ENCODE measurements at places on chromosomes 5 and 9.

DNA sequence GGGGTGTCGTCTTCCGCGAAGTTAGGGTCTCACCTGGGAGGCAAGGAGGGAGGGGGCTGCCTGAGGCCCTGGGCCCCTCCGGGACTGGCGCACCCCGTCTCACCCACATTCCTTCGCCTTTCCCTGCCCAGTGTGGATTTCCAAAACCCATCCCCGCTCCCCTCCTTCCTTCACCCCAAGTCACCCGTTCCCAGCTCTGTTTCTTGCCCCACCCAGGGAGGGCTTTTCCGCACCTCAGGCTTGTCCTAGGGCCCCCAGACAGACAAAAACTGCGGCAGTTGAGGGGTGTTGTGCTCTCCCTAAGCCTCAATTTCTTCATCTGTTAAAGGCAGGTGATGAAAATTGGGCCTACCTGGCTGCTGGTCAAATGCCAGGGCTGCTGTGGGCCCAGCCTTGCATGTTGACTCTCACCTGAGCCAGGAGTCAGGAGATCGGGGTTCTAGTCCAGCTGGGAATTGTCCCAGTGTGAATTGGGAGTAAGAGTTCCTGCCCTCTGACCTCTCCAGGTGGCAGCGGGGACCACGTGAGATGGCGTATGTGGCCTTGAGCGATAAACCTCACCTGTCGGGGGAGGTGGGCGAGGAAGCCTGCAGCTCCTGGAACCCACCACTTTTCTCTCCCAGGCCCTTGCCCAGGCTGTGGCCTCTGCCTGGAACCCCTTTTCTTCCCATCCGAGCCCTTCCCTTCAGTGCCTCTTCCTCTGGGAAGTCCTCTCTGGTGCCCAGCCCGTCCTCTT, 143.4 kb upstream of the IER5L start:
- DNase-seq: no peak

- DNase-seq: no peak
These were observed 417 bp downstream of the SRD5A1 start for GRCh38 chr5:6633469-6634245.

DNA sequence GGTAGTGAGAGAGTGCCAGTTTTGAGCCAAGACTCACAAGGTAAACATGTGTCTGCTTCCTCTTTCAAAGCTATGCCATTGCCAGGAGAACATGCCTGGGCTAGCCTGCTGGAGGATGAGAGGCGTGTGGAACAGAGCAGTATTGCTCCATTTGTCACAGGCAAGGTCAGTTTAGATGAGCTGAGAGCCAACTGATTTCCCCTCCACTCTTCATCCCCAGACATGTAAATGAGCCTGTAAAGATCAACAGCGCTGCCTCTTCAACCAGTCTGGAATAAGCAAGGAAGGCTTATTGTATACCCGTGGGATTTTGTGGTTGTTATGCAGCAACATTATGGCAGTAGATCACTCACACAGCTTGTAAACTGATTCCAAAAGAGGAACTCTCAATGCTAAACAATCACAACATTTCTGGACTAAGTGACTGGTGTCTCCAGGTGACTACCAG, 8.2 kb upstream of the GDNF start:
- DNase-seq: no peak

DNA sequence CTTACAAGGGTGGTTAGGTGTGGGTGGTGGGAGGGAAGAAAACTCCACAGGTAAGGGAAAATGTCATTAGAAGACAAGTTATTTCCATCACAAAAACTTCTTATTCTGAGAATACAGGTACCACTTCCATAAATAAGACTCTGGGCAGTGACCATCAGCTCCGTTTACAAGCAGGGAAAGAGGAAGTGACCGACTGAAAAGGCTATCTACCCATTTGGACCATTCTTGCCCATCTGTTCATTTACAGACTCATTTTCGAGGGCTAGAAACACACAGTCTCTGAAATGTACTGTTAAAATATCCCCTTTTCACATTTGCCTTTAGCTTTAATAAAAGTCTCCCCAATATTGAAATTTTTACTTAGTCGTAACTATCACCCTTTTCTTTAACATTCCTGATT, 79.5 kb downstream of the TTC39B start:
- no peak for DNase-seq

- DNase-seq: no peak
These were observed 165.1 kb downstream of the PLK2 start for GRCh38 chr5:58294598-58295305.

DNA sequence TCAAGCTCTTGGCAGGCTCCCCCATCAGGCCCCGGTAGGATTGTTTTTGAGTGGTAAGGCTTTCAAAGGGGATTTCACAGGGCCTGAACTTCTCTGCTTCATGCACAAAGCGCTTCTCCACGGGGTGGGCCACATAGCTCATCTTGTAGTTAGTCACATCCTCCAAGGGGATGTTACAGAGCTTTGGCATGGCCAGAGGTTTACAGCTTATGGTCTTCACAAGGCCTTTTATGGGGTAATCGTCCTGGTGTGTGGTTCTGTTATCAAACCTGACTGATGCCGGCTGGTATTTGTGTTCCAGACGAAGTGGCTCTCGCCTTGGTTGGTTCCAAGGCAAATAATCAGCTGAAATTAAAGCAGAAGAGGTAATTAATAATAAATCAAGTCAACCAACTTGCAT, 104.3 kb downstream of the SAXO1 start:
- no peak for DNase-seq

DNA sequence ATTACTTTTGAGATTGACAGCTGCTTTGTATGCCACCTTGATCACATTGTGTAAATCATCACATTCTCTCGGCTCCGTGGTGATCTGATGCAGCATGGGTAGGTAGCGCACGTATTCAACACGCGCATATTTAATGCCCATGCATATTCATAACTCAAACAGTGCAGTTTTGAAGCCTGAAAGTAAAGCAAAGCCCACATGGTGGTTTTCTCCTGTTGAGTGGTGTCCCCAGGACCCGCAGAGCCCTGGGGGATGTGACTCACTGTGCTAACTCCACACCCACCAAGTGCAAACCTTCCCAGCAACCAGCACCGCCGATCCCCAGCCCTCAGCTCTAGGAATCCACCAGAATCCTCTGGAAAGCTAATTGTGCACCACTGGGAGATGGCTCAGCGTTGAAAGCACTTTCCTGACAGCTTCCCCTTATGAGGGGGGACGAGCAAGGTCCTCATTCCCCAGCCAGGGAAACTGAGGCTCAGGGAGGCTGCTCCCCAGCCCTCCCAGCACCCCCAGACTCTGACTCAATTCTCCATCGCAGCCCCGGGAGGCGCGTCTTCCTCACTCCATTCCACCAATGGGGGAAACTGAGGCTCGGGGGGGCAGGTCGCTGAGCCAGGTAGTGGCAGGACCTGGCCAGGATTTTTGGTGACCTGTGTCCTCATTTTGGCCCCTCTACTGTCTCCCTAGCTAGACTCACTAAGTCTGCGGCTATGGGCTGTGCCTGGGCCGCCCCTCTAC, 46.4 kb downstream of the SARDH start:
- DNase-seq: no peak

- DNase-seq: no peak
These were observed 165.3 kb downstream of the BNC2 start for GRCh38 chr9:16705111-16705604.

- no peak for DNase-seq
These were observed 83.2 kb upstream of the PAPPA start for GRCh38 chr9:116070256-116070914.

DNA sequence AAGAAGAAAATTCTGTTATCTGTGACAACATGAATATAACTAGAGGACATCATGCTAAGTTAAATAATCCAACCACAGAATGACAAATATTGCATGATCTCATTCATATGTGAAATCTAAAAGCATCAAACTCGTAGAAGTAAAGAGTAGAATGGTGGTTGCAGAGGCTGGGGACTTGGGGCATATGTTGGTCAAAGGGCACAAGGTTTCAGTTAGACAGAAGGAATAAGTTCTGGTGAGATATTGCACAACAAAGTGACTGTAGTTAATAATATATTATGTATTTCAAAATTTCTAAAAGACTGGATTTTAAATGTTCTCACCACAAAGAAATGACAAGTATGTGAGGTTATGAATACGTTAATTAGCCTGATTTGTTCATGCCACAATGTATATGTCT, 24.8 kb downstream of the GRIA1 start:
- DNase-seq: no peak

DNA sequence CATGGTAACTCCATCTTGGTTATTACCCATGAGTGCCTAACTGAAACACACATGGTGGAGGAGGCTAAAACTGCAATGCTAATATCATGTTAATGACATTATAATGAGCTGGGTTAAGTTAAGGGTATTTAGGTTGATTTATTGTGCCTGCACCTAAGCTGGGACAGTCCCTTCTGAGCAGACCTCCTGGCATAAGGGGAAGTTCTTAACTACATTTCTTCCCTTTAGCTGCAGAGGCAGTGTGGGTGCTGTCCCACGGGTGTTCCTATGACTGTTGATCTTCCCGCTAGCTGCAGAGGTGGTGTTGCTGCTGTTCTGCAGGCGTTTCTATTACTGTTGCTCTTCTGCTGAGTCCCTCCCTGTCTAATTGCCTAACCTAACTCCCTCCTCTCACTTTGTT, 183.9 kb downstream of the LURAP1L start:
- DNase-seq: no peak

GRCh38 chr5:140175367-140176030, 511 bp downstream of the CYSTM1 start:
- DNase-seq: no peak

GRCh38 chr5:54700986-54701578, 183.5 kb downstream of the SNX18 start:
- DNase-seq: no peak

GRCh38 chr5:123438244-123438643, 15.0 kb upstream of the CEP120 start:
- no peak for DNase-seq

- DNase-seq: no peak
These were observed 40.8 kb downstream of the GRAMD2B start for GRCh38 chr5:126464016-126464415.

GRCh38 chr5:176189857-176190256, 48.4 kb upstream of the SIMC1 start:
- no peak for DNase-seq

DNA sequence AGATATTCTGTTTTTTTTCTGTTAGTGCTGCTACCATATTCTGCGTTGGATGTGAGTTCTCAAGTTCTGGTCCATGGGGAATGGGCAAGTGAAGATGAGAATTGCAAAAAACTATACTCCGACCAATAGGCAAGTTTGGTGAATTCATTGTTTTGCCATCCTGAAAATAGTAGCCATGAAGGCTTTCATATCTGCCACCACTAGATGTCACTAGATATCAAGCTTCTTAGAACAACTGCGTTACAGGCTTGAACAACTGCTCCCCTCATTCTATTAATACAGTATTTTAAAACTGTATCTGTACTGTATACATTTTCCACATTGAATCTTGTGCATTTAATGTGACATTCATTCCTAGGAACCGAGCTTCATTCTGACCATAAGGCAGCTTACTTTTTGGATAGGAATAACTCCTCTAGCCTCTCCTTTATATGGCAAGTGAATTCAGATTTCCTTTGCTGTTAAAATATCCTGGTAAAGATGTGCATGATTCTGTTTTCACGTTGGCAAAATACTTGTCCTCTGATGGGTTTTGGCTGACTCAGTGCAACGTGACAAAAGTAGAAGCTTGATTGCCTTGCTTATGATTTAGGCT, 163.6 kb downstream of the SREK1 start:
- DNase-seq: no peak

DNA sequence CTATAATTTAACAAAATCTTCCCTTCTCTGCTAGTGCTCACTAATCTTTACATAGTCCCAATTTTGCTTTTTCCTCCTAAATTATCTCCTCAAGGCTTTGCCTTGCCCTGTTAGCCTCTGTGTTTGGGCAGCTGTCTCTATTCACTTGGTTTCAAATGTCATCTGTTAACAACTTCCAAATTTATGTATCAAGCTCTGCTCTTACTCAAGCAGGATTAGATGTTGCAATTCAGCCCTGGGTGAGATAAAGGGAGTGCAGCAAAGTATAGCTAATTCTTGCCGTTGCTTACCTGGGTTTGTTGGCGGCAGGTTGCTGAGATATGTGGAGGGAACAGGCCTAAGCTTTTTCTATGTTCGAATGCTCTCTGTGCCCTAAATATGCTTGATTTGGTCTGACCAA, 483.8 kb downstream of the DMAC1 start:
- no peak for DNase-seq

DNA sequence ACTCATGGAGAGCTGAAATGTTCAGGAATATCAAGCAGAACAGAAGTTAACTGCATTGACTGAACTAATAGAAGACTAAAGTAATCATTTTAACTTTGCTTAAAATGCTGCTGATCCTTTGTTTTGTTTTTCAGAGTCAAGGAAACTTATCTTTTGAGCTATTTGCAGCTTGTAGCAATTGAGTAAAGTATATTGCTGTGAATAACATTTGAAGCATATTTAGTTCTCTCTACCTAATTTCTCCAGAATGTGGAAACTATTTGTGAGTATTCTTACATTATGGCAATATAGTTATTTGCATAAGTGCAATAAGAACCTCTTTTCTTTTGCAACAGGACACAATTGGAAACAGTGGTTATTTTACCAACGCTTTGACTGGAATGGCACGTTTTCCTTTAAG, 5.3 kb upstream of the SOX30 start:
- no peak for DNase-seq

DNA sequence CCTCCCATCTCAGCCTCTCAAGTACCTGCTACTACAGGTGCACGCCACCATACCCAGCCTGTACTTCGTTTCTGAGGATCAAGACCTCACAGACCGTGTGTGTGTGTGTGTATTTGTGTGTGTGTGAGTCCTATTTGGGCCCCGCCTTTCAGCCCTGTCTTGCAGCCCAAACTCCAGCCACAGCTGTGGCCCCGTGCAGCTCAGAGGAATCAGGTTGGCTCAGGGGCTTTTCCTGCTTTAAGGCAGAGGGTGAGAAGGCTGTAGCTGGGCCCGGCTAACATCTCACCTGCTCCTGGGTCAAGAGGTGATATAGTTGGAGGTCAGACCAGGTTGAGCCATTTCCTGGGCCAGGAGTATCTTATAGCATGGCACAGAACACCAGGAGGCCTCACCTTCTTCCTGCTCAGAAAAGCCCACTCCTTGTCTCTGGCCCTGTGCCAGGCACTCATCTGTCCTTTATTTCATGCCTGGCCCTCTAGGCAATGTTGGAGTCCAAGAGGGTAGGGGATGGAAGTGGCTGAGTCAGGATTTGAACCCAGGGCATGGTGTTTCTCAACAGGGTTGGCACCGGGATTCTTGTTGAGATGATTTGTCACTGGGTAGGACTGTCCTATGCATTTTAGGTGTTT, 1.6 kb upstream of the PHYKPL start:
- DNase-seq: no peak

DNA sequence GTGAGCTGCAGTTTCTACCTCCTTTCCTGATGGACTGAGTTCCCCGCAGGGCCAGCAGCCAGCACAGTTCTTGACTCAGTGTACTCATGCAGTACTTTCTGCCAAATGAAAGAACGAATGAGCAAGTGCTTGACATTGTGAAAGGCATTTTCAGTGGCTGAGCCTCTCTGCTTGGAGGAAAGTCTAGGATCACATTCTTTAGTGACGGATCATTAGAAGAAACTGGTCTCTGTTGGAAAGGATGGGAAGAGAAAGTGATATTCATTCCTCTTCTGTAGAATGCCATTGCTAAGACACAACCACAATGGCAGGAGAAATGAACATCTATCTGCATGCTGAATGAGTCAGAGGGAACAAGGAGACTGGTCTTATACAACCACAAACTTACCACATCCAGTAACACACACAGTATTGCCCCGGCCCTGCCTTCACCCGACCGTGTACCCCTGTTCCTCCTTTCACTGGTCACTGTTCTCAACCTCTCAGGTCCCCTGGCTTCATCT, 206.9 kb downstream of the CRB2 start:
- DNase-seq: no peak
